ENCODE measurements at places on chromosomes 11 and 22.

DNA sequence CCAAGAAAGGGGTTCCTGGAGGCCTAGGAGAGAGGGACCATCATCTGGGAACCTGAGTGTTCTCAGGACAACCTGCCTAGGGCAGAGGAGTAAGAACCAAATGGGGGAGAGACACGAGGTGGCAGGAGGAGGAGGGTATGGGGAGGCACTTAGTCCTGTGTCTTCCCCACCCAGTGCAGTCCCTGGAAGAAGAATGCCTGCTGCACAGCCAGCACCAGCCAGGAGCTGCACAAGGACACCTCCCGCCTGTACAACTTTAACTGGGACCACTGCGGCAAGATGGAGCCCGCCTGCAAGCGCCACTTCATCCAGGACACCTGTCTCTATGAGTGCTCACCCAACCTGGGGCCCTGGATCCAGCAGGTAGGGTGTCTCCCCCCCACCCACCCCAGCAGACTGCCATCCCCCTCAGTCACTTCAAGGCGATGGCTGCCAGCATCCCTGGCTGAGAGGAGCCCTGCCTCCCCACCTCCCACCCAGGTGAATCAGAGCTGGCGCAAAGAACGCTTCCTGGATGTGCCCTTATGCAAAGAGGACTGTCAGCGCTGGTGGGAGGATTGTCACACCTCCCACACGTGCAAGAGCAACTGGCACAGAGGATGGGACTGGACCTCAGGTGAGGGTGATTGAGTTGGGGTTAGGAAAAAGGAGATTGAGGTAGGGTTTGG, 3.7 kb upstream of the INPPL1 start:
- no peak for DNase-seq

DNA sequence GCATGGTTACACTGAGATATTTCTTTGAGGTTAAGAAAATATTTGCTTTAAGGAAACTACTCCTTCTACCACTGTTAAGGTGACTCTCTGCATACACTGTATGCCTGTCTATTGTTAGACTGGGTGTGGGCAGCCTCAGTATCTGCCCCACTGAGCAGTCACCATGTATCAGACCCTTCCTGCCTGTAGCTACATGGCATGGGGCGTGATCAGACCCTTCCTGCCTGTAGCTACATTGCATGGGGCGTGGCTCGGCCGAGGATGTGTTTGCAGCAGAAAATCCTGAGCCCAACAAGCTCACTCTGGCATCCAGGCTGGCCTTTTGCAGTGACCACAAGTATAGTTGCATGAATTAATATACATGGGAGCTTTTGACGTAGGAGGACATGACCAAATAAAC, 669.4 kb downstream of the OPCML start:
- no peak for DNase-seq

DNA sequence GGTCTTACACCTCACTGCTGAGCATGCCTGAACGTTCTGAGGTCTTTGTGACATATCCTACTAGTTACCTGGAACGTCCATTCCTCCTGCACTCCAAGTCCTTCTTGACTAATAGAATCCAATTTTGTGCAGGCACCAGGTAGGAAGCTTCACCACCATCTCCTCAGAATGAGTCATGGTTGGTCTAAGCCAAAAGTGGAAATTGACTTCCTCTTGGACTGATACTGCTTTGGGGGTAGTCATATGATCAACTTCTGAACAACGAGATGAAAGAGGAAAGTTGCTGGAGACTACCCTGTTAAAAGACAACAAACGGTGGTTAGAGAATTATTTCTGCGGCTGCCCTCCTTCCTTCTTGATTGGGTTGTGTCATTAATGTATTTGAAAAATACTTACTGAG, 374.2 kb upstream of the LARGE1 start:
- no peak for DNase-seq

- DNase-seq, result no peak
Observed at GRCh38 chr11:130694488-130695045, 221.7 kb downstream of the SNX19 start.

DNA sequence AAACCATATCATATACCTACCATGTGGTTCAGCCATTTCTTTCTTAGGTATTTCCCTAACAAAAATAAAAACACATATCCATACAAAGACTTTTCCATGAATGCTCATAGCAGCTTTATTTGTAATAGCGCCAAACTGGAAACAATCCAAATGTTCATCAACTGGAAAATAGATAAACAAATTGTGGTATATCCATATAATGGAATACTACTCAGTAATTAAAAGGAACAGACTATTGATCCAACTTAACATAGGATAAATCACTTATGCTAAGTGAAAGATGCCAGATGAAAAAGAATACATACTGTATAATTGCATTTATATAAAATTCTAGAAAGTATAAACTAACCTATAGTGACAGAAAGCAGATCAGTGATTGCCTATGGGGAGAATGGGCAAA, 323.3 kb downstream of the BUD13 start:
- DNase-seq, result no peak

- no peak for DNase-seq
Observed at GRCh38 chr11:129372609-129373488, 2.8 kb upstream of the BARX2 start.

DNA sequence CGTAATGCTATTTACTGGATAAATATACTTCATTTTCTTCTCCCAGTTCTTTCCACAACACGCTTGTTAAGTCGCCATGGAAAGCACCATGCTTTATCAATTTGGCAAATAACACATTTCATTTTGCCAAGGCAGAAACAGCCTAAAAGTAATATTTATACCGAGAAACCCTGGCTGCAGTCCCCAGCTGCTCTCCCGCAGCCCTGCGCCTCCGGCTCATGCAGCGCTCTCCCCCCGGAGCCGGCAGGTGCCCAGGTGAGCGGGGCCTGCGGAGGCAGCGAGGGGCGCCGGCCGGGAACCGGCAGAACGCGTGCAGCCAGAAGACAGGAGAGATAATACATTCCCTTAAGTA, 681 bp upstream of the ARHGEF12 start:
- peak; percentile 35 for DNase-seq

DNA sequence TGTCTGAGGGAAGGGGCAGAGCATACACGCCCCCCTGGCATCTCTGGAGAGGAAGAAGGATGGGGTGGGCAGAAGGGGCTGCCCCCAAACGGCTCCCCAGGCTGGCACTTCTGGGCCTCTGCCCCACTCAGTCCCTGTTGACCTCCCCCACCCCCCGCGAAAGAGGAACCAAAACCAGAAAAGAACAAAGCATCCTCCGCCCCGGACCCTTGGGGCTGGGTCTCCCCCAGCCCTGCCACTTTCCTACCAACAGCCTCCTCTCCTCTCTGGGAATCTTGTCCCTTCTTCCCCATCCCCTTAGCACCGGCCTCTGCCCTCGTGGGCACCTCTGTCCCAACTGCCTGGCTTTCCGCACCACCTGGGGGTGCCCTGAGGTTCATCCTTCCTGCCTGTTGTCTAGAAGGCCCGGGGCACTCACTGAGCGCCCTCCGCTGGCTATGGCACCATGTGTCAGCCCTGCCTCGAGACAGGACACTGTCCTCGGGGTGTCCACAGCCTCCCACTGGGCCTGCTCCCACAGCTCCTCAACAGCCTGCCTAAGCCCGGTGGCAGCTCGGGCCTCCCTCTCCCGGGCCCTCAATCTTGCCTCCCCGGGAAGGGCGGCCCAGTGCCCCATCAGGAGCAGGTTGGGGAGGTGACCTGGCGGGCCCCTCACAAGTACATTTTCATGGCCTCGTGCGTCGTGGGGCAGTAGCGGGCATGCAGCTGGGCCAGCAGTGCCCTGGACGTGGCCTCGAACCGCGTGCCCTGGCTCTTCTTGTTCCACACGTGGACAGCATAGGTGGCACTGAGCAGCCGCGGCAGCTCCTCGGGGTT, 28.2 kb downstream of the A4GALT start:
- DNase-seq, result no peak

DNA sequence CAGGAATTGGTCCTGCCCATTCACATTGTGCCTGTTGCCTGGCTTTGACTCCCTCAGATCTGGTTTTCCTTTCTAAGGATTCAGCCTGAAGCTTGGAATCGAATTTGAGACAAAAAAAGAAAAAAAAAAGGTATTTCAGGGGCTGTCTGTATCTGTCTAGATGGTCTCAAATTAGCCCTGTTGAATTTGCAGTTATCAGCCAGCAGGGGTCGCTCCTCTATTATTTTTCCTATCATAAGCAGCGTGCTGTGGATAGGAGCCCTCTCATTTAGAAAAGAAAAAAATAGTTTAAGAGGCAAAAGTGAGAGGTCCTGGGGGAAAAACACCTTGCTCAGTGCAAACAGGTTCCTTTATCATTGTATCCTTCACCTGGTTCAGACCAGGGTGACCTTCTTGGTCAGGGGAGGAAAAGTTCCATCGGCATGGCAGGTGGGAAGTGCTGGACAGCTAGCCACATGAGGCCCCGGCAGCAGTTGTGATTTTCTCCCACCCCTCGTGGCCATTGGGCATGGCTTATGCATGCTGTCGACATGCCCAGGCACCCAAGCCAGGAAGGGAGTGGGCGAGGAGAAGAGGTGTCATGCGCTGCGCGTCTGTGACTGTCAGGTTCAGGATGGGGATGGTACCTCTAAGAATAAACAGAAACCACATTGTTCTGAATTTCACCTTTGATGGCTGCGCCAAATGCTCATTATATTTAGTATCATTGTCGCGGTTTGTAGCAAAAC, 13.1 kb downstream of the OR5AK2 start:
- no peak for DNase-seq

DNA sequence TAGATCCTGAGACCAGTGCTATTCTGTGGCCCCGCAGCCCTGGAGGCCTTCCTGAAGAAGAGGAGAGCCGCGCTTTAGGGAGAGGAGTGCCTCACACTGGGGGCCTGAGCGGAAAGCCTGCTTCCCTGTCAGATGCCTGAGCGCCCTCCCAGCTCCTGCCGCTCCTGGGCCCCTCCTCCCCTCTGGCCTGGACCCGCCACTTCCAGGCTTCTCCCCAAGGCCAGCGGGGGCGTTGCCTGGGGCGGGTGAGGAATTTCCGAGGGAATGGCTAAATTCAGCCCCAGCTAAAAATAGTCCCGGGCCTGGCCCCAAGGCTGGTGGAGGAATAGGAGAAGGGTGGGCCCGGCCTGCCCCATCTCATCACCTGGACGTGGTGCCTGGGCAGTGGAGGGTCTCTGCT, 15.4 kb downstream of the ARHGEF17 start:
- no peak for DNase-seq

GRCh38 chr11:118227865-118228785, 3.3 kb upstream of the JAML start:
- DNase-seq, result no peak

GRCh38 chr22:48941033-48941902, 886.4 kb downstream of the BRD1 start:
- DNase-seq, result no peak

GRCh38 chr11:68338051-68338780, 25.8 kb downstream of the LRP5 start:
- DNase-seq, result no peak

DNA sequence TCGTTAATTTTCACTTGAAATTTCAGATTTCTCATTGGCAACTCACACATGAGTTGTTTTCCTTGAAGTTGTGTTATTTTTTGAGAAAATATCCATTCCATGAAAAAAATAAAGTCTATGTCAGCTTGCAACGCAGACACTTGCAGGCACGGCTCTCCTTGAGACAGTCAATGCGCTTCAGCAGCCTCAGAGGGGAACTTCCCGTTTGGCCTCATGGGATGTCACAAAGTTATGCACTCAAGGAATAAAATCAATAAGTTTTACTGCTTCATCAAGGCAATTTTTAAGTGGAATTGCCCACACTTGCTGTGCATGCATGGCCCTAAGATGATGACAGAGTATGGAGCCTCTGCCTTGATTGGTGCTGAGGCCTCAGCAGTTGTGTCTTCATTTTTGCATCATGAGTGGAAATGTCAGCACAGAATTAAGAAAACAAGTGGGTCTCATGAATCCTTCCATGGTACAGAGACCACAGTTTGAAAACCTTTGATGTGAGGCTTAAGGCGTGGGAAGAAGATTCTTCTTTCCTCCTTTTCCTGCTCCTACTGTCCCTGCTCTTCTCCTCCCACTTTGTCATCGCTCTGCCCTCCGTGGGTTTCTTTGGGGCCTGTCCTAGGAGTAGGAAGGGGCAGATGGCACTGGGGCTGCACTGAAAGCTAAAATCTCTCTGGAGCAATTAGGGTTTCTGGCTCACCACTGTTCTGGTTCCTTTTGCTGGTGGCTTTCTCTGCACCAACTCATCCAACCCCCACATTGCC, 509.0 kb upstream of the B3GAT1 start:
- no peak for DNase-seq

GRCh38 chr11:35792148-35792845, 129.7 kb downstream of the TRIM44 start:
- no peak for DNase-seq

- no peak for DNase-seq
Observed at GRCh38 chr11:27716835-27717234, 16.6 kb upstream of the BDNF start.

GRCh38 chr11:79076526-79077115, 364.2 kb downstream of the TENM4 start:
- DNase-seq, result peak; percentile 8

DNA sequence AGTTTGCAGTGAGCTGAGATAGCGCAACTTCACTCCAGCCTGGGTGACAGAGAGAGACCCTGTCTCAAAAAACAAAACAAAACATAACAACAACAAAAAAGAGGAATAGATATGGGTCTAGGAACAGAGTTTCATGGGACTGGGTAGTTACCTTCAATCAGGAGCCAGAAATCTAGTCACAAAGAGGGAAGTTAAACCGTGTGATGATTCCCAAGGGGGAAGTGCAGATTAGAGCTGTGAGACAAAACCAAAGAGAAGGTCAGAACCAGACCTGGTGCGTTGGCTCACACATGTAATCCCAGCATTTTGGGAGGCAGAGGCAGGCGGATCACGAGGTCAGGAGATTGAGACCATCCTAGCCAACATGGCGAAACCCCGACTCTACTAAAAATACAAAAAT, 42.1 kb upstream of the LARGE1 start:
- DNase-seq, result no peak

DNA sequence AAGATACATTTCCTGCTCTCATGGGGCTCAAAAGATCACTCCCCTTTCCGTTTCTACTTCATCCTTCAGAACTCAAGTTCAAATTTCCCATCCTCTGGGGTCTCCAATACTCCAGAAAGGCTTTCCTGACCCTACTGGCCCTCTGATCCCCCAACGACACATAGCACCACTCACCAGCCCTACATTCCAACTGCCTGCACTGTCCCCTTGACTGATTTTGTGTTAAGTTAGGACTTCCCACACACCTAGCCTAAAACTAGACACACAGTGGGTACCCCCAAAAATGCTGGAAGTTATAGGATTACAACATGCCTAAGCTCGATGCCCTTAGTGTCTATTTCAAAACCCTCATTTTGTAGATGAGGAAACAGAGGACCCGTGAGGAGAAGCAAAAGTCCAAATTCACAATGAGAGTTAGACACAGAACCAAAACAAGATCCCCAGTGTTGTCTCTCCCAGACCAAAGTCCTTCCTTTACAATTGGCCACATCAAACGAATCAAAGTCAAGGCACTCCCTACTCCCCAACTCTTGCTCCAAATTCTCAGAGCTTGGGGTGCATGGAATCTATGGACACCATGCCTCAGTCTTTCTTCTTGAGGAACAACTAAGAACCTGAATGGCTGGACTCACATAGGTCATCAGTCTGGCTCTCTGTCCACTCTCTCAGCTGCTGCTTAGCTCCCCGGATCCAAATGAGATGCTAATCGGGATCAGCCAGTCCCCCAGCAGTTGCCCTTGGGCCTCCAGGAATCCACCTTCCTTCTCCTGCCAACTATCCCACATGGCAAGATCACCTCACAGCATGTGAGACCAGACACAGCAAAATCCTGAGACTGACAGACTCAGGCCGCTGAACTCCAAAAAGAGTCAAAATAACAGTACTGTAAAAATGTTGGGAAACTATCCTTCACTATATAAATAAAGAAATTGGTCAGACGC, 1.7 kb downstream of the CLPB start:
- DNase-seq, result no peak
